ENCODE measurements at places on chromosomes 11 and 22.

DNA sequence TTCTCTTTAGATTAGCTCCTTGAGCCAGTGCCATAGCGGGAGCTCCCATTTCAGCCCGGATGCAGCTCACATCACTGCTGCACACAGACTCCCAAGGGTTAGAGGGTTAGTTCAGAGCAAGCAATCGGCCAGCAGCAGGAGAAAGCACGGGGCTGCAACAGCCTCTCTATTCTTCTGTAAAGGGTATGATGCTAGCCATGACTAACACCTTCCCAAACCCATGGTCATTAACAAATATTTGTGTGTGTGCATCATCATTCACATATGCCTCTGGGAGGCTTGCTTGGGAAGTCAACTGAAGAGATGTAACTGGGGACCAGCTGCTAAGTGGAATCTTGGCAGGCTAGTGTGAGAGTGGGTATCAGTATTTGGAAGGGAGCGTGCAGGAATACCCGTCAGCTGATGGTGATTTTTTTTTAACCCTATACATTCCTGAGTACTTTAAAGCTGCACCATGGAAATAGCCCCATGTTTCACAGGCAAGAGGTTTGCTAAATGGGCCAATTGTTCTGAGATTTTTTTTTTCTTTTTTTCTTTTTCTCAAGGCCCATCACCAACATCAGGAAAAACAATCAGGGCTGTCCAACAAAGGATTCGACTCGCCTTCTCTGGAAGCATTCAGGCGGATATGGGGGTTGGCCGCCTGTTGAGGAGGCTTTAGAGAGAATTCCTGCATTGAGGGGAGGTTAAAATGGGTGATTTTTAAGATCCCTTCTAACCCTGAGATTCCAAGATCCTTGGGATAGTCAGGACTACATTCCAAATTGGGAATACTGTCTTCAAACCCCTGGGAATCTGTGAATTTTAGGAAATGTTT is 33.2 kb upstream of the CCDC89 start:
- DNase-seq: no peak

- DNase-seq: no peak
Observed at GRCh38 chr22:42626951-42627625, 12.4 kb upstream of the POLDIP3 start.

GRCh38 chr11:96043291-96043690 is 119.4 kb upstream of the MTMR2 start:
- no peak for DNase-seq

DNA sequence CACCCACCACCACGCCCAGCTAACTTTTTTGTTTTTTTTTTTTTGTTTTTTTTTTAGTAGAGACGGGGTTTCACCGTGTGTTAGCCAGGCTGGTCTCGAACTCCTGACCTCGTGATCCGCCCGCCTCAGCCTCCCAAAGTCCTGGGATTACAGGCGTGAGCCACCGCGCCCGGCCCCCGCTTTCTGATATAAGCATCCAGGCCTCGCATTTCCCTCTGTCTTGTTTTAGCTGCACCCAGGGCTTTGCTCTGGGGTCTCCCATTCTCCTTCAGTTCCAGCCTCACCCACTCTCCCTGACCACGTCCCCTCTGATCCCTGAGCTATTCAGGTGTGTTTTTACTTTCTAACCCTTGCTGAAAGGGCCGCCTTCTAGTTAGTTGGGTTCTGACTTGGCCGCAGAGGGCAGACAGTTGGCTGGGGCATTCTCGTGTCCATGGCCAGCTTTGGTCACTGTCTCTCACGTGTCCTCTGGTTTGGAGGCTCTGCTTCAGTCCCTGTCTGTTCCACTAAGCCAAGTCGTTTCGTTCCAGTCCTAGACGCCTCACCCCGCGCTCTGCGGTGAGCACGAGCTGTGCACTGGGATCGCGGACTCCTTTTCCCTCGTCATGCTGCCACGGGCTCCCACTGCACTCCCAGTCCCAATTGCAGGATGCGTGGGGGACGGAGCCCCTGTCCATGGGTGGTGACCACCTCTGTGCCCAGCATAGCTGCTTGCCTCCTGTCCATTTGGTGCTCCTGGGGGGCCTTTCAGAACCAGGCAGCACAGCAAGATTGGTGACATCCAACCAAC is 6.0 kb upstream of the TNNT3 start:
- DNase-seq: no peak

GRCh38 chr22:25402160-25402500 is 162.3 kb upstream of the GRK3 start:
- DNase-seq: no peak

GRCh38 chr11:48034926-48035871 is 54.8 kb downstream of the PTPRJ start:
- DNase-seq: no peak

GRCh38 chr22:31276426-31277167 is 15.7 kb downstream of the PIK3IP1 start:
- no peak for DNase-seq

All from stimulated activated CD8-positive, alpha-beta memory T cell treated with anti-CD3 and anti-CD28 coated beads, Interleukin-4, amount 100 ng/mL, for 1 hour (primary cell).